ENCODE measurements at places on chromosomes 4 and X.

DNA sequence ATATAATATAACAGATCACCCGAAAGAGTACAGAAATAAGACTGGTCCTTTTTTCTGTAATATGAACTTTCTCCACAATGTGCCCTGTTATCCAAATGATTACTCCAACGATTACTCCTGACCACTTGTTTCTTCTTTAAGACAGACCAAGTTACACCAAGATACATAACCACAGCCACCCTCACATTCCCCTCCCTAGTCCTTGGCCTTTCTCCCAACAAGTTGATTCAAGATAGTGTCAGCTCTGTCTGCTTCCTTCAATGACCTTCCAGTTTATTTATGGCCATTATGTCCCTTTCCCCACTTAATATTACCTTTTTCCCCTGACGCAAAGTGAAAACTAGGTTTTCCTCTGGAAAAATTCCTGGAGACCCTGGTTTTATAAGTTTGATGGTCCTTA lies 397.2 kb downstream of the FAM47B start:
- DNase-seq: no peak

DNA sequence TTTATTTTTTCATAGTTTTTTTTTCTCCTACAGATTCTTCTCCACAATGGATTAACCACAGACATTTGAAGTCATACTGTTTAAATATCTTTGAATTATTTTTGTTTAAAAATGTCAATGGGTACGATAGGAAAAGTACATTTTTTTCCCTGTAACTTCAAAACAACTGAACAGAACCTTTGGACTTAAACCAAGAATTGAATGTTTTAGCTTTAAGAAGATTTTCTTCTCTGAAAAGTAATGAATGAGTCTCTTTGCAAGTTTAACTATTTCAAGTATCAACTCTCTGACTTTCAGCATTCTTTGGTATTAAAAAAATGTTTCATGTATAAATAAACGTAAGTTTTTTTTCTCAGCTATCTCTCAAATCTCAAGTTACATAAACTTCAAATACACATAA lies 364.3 kb downstream of the FBXO8 start:
- no peak for DNase-seq

GRCh38 chr4:187238646-187239045 lies 515.0 kb upstream of the FAT1 start:
- no peak for DNase-seq

- no peak for DNase-seq
Measured at GRCh38 chrX:9596837-9597236, 132.0 kb downstream of the TBL1X start.

- no peak for DNase-seq
Measured at GRCh38 chr4:83062739-83063138, 27.8 kb downstream of the COPS4 start.

DNA sequence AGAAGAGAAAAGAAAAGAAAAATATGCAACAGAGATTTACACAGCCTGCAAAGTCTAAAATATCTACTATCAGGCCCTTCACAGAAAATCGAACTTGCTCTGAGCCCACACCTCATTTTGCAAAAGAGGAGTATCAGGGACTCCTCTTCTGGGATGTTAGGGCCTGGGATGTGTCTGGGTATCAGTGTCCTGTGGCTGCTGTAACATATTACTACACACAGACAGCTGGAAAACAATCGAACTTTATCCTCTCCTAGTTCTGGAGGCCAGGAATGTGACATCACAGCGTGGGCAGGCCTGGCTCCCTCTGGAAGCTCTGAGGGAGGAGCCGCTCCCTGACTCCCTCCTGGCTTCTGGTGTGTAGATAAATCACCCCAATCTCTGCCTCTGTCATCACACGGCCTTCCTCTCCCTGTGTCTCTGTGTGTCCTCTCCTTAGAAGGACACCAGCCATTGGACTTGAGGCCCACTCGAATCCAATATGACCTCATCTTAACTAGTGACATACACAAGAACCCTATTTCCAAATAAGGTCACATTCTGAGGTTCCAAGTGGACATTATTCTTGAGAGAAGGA lies 52.9 kb downstream of the PPP2R2C start:
- DNase-seq: no peak

GRCh38 chr4:32909736-32910135 lies 2189.6 kb downstream of the PCDH7 start:
- DNase-seq: no peak

DNA sequence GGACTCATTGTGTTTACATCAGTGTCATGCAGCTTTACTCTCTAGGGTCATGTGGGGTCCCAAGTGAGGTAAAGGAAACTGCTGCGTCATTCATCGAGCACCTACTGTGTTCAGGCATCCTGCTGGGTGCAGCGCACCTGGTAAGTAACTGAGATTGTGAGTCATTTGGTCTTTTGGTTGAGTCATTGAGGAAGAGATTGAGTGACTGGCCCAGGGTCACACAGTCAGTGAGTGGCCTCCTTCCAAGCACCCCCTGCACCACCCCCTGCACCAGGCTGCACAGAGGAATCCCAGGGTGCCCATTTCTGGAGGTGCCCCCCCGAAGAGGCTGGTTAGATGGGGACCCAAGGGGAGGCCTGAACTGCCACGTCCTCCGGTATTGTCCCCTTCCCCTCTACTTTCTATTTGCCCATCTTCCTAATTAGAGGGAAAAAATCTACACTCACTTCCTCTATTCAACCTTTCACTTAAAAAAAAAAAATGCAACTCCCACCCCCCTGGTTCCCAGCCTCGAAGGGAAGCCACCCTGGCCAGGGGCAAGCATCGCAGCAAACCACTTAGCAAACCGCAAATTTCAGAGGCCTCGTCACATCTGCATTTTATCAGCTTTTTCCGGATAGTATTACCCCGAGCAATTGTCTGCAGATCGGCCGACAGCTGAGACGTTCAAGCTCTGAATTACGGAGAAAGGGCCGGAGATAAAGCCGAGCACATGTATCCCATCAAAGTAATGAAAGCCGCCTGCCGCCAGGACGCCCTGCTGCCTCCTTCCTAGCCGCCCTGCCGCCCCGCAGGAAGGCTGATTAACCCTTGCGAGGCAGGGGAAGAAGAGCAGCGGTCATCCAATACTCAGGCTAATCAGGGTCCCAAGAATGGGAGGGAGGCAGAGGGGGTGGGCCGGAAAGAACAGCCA lies 96.3 kb upstream of the MSX1 start:
- DNase-seq: no peak

GRCh38 chrX:63754136-63754859 lies 30.7 kb downstream of the ARHGEF9 start:
- no peak for DNase-seq

DNA sequence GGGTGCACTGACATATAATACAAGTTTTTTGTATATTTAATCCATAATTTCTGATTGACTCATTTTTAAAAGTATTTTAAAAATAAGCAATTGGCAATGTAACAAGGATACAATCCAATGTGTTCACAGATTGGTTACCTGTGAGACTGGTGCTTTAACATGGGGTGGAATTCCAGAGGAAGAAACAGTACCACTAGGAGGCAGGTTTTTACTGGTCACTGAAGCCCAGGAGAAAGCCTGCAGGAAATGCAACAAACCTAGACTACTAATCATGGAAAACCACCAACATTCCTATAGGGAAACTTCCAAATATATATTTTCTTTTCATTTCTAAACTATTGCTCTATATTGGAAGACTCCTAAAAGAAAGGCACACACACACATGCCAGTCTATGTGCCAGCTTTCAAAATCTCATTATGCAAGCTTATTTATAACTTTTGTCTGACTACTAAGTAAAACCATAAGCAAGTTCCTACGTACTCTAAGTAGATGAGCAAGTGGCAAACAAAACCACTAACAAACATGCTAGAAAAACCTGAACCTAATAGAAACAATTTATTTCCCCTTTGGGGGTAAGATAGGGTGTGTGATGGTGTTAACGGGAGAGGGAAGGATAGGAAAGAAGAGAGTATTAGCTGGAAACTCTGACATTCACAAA lies 19.2 kb downstream of the G3BP2 start:
- DNase-seq: no peak

DNA sequence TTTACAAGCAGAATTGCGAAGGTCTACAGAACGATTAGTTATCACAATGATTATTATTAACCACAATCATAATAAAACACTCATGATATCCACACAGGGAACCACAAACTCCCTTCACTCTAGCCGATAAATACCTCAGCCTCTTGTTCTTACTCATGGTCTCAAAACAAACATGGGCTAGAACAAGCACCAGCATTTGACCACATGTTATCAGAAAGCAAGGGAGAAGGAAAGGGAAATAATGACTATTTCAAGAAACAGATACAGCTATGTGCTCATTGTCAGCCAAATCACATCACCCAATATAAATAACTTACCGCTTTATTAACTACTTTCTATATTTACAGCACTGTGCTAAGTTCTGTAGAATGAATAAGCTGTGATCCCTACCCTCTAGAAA lies 663.2 kb upstream of the HTR2C start:
- DNase-seq: no peak

DNA sequence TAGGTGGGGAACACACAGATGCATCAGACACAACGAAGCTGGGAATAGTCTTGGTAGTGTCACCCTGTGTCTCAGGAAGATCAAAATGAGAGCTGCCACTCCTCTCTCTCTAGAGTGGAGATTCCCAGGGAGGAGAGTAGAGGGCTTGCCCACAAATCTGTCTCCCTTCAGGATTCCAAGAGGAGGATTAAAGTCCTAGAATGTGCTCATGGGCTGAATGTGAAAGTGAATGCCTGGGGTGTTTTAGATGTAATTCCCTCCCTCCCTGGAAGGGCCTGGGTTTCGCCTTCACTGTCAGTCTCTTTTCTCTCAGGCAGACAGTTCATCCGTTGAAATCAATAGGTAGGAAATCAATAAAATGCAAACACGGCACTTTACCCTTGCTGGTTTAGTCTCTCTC lies 282.6 kb upstream of the PPARGC1A start:
- DNase-seq: no peak

DNA sequence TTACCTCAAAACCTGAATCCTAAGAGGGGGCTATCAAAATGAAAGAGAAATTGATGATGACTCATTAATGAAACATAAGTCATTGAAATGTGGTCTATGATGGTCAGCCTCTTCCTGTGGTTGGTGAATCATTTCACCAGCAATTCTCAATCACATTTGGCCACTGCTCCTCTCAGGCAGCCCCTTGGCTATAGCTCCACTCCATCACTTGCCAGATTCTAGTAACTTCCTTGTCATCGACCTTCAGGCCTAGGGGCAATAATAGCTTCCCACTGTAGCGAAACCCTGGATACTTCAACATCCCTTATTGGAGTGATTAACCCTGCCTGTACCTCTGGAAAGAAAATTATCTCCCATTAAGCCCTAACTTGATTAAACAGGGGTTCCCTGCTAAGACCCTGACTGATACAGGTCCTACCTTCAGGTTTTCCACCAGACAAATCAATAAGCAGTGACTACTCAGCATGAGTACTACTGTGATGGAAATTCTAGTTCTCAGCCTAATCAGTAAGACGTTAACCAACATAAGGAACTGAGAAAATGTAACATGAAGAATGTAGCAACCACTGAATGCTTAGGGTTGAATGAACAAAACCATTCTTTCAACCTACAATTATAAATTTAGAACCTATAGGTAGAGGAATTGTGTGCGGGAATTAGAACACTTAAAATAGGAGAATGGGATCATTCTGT lies 30.4 kb downstream of the ADH7 start:
- DNase-seq: peak; percentile 43

- DNase-seq: no peak
Measured at GRCh38 chr4:139728146-139728545, 62.5 kb downstream of the MGST2 start.

DNA sequence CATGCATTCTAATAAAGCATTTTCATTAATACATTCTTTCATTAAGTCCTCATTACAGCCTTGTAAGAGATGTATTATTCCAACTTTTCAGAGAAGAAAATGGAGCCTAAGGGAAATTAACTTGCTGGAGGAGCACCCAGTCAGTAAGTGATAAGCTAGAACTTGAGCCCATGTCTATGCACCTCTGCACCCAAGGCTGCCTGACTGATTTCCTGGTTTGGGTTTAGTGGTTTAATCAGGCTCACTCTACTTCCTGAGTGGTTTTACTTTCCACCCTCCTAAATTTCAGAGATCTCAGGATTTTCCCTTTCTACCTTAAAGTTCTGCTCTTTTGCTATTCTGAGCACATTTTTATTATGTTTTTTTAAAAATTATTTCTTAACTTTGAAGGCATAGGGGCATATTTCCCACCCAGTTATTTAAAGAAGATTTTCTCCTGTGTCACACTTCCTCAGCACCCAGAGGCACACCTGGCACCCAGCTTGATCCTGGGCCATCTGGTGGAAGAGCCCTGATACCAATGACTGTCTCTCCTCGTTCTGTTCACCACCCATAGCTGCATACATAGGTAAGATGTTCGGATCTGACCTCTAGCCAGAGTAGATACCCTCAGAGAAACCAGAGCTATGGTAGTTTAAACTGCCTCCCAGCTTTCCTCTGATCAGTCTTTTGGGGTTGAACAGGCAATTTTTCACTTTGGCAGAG lies 10.4 kb downstream of the CORIN start:
- DNase-seq: no peak

GRCh38 chr4:111813555-111814140 lies 331.6 kb upstream of the FAM241A start:
- no peak for DNase-seq

- no peak for DNase-seq
Measured at GRCh38 chr4:16834814-16835213, 63.6 kb downstream of the LDB2 start.

DNA sequence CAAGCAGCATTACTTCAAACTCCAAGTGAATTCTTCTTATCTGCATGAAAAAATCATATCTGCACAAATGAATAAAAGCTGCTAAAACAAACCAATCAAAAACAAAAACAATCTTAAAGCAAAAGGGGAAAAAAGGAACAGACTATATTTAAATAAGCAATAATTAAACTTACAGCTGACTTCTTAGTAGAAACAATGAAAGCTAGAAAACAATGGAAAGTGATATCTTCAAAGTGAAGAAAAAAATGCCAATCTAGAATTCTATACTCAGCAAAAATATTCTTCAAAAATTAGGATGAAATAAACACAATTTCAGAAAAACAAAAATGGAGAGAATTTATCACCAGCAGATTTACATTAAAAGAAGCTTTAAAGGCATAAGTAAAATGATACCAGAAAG lies 20.0 kb downstream of the STBD1 start:
- DNase-seq: no peak

- no peak for DNase-seq
Measured at GRCh38 chr4:31391976-31392375, 671.8 kb downstream of the PCDH7 start.

- no peak for DNase-seq
Measured at GRCh38 chrX:28582511-28582910, 4.7 kb upstream of the IL1RAPL1 start.

All from hepatic stellate cell (primary cell).